ENCODE measurements at places on chromosomes 12 and 14.

DNA sequence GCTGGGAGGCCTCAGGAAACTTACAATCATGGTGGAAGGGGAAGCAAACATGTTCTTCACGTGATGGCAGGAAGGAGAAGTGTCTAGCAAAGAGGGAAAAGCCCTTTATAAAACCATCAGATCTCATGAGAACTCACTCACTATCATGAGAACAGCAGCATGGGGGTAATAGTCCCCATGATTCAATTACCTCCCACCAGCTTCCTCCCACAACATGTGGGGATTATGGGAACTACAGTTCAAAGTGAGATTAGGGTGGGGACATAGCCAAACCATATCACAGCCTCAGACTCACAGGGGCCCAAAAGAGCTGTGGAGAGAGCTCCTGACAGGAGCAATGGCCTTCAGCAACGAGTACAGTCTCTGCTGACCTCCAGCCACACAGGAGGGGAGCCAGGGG lies 151.4 kb downstream of the GXYLT1 start:
- DNase-seq = no peak

- peak; percentile 88 for DNase-seq
These were observed 3.4 kb downstream of the TAMALIN start for GRCh38 chr12:52010152-52010622.

DNA sequence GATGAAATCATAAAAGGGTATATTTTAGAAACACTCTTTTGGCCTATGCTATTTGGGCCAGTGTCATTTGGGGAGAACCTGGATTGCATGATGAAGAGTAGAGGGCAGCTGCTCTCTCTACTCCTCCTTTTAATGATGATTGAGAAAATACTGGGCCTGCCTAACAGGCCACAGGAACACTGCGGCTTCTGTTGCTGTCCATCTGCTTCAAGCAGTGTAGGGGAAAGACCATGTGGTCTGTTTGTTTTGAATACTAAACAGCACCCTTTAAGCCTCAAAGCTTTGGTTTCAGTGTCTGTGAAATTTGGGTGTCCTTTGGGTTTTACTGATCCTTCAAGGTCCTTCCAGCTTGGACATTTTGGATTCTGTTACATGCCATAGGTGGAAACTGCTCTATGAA lies 78.0 kb downstream of the TTC6 start:
- no peak for DNase-seq

GRCh38 chr12:28543021-28543890 lies 353.0 kb downstream of the CCDC91 start:
- no peak for DNase-seq

DNA sequence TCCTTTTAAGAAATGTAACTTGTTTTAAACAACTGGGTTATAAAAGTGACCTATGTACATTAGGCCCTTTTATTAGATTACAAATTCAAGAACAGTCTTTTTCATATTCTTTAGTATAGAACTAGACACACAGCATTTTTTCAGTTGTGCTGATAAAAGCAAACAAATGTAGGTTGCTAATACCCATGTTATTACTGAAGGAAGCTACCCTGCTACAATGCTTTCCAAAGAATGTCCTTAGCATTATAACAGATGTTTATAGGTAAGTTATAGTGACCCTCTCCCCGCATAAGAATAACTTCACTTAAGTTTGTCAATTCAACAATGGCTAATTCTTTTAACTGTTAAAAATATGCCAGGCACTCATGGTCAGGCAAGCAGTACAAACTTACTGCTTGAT lies 17.9 kb downstream of the RTRAF start:
- DNase-seq = no peak

DNA sequence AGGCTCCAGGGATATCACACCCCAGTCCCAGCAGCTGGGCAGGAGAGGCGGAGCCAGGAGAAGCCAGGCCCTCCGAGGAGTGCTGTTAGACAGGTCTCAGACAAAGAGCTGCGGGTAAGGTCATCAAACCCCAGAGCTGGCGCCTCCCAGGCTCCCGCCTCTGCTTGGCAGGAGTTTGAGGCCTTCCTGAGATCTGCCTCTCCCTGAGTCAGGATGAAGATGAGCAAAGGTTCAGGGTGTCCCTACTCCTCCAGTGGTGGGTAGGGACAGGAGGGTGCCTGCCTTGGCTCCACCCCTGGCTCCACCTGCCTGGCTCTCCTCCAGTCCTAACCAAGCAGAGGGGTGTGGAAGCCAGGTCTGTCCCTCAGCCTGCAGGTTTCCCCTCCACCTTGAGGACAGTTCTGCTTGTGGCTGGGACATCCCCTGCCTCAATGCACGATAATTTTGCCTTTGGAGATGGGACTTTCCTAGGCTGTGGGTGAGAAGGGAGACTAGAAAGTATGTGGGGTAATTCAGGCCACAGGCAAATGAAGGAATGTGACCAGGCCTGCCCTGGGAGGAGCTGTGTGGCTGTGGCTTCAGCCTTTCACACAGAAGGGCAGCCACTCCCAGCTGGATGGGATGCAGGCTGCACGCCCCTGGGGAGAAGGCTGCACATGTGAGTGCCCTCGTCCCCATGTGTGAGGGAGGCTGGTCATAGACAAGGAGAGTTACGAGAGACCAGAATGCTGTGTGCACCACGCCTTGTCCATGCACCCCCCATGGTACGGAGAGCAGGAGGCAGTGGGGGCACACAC lies 2.2 kb downstream of the PLEKHG6 start:
- DNase-seq = no peak

DNA sequence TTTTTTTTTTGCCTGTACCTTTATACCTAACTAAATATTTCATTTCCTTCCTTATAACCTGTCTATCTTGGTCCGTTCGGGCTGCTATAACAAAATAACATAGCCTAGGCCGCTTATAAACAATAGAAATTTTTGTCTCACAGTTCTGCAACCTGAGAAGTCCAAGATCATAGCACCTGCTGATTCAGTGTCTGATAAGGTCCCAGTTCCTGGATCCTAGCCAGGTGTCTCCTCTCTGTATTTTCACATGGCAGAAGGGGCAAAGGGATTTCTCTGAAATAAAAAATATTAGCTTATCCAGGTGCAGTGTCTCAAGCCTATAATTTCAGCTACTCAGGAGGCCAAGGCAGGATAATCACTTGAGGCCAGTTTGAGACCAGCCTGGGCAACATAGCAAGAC lies 1046.6 kb upstream of the USP15 start:
- no peak for DNase-seq

GRCh38 chr14:70137788-70138187 lies 51.0 kb downstream of the SLC8A3 start:
- DNase-seq = no peak

GRCh38 chr12:33370318-33370717 lies 69.3 kb downstream of the SYT10 start:
- no peak for DNase-seq

DNA sequence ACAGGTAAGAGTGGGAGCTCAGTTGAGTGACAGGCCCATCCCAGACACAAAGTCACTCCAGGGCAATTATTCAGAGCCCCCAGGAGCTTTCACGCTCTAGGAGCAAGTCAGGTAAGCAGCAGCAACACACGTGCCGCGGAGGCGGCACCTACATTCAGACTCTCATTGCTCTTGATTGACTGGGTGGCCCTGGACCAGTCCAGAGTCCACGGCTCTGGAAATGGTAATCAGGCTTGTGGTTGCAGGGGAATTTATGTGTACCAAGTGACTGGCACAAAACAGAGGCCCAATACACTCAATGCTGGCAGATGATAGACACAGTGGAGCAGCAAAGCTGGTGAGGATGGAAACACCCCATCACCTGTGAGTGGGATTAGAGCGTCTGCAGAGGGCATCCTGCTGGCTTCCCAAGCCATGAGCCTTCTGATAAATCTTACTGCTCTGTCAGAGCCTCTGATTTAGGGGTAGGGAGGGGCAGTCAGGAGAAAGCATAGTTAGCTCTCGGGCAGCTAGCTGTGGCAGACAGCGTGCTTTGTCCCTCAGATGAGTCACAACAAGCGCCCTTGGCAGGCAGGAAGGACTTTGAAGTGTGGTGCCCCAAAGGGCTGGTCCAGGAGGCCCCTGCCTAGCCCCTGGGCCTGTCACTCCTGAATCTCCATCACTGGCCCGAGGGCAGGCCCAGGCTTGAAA lies 344.7 kb downstream of the CACNA1C start:
- no peak for DNase-seq

DNA sequence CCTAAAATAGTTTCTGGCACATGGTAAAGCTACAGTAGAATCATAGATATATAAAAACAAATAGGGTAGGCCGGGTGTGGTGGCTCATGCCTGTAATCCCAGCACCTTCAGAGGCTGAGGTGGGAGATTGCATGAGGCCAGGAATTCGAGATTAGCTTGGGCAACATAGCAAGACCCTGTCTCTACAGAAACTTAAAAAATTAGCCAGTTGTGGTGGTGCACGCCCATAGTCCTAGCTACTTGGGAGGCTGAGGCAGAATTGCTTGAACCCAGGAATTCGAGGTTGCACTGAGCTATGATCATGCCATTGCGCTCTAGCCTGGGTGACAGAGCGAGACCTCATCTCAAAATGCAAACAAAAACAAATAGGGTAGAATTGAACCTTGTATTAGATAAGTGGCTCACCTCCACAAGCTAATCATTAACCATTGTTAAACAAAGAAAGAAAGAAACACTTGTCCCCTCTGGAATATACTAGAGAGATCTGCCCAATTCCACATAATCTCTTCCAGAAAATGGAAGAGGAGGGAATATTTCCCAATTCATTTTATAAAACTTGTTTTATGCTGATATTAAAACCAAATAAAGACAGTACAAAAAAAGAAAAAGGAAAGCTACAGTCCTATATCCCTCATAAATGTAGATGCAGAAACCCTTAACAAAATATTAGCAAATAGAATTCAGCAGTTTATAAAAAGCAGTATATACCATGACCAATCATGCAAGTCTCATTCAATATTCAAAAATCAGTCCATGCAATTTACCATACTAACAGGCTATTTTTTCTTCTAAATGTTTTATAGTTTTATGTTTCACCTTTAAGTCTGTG lies 22.7 kb upstream of the DHRS2 start:
- no peak for DNase-seq

DNA sequence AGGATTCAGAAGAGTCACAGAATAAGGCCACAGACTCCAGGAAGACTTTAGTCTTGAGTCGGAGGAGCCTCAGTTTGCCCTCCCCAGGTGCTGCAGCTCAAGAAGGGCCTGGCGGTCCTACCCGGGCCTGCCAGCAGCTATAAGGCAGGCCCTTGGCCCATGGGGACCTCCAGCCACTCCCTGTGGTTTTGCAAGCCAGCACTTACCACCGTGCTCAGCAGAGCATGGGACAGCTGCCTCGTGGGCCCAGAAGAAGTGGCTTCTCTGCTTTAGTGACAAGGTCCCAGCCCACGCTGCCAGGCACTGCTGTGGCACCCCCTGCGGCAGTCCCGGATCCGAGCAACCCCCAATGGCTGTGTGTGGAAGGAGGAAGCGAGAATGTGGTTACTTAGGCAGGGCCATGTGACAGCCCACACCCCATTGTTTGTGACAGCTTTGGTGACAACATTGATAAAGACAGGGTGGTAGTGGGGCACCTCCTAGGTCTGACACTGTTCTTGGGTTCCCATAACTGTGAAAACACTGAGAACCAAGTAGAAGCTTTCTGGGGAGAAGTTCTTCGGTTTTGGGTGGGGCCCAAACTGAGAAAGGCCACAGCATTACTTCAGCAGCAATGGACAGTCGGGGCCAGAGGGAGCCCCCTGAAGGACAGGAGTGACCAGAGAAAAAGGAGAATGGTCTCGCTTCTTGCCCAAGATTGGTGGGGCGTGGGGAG lies at the start of gene SELPLG:
Gene SELPLG (minus strand): TSS at position 361 of the 715 bp plus-strand sequence. CDS start 9,587 bp downstream, outside the sequence.
- DNase-seq = no peak

GRCh38 chr14:90556012-90556477 lies 159.2 kb downstream of the CALM1 start:
- peak; percentile 26 for DNase-seq

DNA sequence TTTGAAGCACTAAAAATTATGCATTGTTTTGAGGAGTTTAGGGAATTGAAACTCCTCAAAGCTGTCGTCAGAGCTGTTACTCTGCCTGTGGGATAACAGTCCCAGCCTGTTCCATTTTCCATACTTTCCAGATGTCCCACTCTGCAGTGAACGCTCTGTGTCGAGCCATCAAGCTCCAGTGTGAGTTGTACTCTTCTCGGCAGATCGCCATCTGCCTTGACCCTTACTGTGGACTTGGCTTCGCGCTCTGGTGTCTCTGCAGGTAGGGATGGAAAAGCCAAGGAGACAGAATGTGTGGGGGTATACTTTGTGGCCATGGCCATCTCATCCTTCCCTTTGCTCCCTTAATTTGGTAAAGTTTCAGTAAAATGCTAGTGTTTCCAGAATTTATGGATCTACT lies 35.5 kb upstream of the ATF1 start:
- DNase-seq = no peak

GRCh38 chr12:120199595-120200306 lies 1.2 kb downstream of the RPLP0 start:
- peak; percentile 58 for DNase-seq

GRCh38 chr12:114682785-114683708 lies 928 bp downstream of the TBX3 start:
- DNase-seq = no peak

DNA sequence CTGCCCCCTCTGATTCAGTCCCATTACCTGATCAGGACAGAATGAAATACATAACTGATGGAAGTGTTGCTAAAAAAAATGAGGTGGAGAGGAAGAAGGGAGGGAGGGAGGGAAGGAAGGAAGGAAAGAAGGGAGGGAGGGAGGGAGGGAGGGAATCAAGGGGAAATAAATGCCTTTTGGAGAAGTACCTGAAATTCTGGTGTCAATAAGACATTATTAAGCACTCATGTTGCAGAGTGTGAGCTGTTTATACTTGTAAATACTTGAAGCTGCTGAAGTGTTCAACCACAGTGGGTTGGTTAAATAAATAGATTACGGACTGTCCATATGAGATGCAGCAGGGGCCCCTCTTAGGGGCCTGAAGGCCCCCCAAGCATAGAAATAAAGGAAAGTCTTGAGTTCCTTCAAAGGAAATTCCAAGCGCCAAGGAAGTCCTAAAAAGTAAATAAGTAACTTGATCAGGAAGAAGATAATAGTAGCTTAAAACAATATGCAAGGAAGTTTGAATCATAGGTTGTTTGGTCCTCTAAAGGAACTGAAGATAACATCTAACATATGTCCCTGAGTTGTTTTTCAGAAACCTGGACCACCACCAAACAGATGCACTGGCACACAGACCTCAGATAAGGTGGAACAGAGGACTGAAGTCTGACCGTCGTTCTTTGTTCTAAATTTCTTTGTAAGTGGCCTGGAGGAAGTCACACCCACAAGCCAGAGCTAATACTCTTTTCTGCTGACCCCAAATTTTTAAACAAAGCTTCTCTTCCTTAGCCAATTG lies 110.8 kb downstream of the SEC23A start:
- DNase-seq = no peak

GRCh38 chr12:26327975-26328644 lies 132.7 kb downstream of the SSPN start:
- no peak for DNase-seq

DNA sequence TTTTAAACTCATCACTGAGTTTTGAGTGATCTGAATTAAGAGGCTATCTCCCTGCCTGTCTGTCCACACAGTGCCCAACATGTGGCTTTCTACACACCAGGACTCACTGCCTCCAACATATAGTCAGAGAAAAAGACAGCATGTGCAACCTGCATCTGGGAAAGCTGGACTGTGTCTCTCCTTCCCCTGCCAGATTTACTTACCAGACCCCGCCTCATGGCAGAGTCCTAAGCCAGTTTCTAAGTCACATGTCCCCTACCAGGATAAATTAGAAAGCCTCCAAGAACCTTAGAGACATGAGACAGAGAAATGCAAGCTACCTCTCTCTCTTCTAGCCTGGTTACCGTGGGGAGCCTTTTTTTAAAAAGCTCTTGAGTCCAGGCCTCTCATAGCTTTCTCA lies 2.7 kb upstream of the HDAC7 start:
- no peak for DNase-seq

GRCh38 chr14:22671622-22672021 lies 27.5 kb upstream of the OR6J1 start:
- DNase-seq = no peak

Data from fibroblast of skin of right quadriceps (primary cell).